ENCODE measurements at places on chromosomes 4 and X. TPM values are rescaled to one million over a fixed set of nuclear protein-coding genes. Genes with fewer than 3 reads are reported as not detected.
A peak's percentile ranks its signal among the peaks of the same experiment; 100 is the strongest.

IL1RAPL1 gene
- total RNA-seq, result under 0.01 TPM

USP26 gene
- total RNA-seq, result not detected

ACE2 gene
- not detected for total RNA-seq

PRRG1 gene
- total RNA-seq, result 0.54 TPM

WDFY3 gene
- 12.9 TPM for total RNA-seq

ATP2B3 gene
- total RNA-seq, result not detected

FOXR2 gene
- not detected for total RNA-seq

RHOH gene
- total RNA-seq, result 96.4 TPM

FRYL gene
- total RNA-seq, result 47.1 TPM

STPG2 gene
- total RNA-seq, result 0.54 TPM

SAP30 gene
- 18.6 TPM for total RNA-seq

F11 gene
- not detected for total RNA-seq

PDE5A gene
- 1.3 TPM for total RNA-seq

DNA sequence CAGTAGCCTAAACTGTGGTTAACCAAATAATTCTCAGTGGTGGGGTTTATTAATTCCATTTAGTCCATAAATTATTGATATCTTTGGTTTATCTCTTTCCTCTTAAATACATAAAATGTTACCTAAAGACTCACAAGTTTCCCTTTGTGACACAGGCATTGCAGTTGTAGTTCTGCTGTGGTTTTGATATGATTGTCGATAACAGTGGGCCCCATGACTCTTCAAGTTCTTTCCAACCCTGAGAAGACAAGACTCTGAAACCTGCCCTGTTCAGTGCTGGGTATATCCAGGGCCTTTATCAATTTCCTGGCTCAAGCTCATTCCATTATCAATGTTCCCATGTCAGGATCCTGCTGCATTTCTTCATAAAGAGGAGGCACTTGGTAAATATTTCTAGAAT lies 117.9 kb upstream of the TBC1D9 start:
- DNase-seq, result no peak

DNA sequence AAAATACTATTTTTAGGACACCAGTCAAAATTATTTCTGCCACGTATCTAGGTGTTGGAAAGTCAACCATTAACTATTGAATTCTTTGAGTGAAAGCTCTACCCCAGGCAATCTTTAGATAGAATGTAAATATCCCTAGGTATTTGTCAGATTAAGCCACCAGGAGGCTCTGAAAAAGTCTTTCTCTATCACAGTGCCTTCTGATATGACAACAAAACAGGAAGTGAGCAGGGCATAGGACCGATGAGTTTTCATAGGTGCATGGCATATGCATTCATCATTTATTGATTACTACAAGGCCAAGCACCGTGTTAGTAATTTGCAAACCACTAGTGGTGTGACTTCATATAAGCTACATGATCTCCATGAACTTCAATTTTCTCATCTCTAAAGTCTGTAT lies 333.6 kb upstream of the F9 start:
- DNase-seq, result no peak

DNA sequence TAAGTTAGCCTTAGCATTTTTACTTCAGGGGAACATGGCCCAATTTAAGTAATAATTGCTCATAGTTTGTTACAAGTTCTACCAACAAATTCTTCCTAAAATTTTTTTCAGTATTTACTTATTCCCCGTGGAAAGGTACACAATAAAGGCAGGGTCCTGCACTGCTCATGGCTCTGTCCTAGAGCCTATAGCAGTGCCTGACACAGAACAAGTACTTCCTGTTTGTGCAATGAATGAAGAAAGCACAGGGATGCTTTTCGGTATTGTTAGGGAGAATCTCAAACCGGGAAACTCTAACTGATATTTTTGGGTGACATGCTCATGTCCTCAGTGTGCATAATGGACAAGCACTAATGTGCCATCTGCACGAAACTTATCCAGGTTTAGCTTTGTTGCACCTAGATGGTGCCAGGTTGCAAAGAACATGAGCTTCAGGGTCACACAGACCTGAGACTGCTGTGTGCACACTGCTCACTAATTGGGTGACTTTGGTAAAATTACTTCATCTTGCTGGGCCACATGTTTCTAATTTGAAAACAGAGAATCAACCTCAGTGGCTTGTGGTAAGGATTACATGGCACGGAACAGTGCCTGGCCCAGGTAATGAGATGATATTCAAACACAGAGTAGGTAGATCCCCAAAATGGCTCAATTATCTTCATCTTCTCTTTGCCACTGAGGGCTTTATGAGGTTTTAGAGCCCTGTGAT lies 175.8 kb upstream of the NPY2R start:
- no peak for DNase-seq

GRCh38 chrX:73562984-73563737 lies at the start of gene CHIC1:
CHIC1 (plus strand) TSS chrX:73563197; CDS start chrX:73563285, 88 bp downstream.
- DNase-seq, result peak; percentile 75

- no peak for DNase-seq
Measured at GRCh38 chrX:82541822-82542221, 966.3 kb upstream of the POU3F4 start.

DNA sequence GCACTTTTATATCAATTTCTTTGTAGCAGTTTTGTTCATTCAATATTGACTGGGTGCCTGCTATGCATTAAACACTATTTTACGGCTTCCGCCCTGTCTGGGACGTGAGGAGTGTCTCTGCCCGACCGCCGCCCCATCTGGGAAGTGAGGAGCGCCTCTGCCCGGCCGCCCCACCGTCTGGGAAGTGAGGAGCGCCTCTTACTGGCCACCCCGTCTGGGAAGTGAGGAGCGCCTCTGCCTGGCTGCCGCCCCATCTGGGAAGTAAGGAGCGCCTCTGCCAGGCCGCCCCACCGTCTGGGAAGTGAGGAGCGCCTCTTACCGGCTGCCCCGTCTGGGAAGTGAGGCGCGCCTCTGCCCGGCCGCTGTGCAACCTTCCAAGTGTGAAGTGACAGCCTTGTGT lies 68.1 kb downstream of the RPS3A start:
- DNase-seq, result no peak

GRCh38 chrX:26788402-26788998 lies 572.5 kb downstream of the MAGEB5 start:
- DNase-seq, result no peak

DNA sequence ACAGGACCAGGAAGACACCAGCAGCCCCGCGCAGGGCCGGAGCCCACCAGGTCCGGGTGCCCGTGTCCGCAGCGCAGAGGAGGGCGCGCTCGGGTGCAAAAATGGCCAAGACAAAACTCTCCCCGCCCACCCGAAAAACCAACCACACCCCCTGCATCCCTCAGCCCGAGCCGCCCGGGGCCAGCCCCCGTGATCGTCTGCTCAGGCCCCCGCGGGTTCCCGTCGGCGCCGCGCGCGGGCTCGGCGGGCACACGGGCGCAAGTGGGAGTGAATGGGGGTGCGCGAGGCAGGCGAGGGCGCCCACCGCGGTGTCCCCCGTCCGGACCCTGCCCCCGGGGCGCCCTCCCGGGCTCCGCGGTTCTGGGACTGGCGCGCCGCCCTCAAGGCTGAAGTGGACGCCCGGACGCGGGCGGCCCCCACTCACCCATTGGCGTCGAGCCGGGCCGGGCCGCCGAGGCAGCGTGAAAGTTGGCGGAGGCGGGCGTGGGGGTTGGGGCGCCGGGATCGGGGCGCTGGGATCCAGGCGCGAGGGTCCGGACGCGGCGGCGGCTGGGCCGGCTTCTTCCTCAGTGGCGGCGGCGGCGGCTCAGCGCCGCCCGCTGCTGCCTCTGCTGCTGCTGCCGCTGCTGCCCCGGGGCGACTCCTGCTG lies 393 bp downstream of the SH3KBP1 start:
- DNase-seq, result peak; percentile 41

DNA sequence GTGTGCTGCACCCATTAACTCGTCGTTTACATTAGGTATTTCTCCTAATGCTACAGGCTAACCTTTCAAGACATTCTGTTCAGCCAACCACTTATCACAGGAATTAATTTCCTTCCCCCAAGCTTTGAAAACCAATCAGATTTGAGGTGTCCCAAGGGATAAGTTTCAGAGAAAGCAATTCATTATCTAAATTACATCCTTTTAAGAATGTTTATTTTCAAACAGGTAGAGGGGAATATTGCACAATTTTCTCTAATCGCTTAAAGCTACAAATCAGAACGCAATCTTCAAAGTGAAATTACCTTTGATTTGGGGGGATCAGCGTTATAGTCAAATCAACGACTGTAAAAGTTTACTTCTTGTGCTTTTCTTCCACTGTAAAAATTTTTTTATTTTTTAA lies 1.6 kb downstream of the CLOCK start:
- DNase-seq, result no peak

DNA sequence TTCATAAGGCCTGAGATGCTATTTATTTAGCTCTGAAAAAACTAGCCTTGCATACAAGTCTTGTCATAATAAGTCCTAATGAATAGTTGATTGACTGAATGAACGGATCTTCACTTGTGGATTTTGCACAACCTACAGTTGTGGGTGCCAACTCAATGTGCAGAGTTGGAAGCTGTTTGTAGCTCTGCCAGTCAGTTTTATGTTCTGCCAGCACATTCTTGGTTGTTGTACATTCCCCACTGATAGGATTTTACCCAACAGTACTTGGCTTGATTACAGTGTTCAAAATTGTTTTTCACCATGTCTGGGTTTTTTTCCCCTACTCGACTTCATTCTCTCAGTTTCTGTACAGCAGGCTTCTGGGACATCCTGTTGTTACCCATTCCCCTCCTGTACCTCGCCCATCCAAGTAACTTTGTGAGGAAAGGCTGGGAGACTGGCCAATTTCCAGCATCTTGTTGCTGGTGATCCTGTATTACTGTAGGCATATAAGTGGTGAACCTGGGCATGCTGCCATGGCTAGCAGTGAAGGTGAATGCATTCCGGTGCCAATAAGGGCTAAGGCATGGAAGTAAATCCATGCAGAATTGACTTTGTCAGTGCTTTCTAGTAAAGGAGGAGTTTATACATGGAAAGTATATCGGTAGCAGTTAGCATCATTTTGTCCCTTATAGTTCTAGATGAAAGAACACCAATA lies 22.8 kb downstream of the IL1RAPL1 start:
- no peak for DNase-seq

DNA sequence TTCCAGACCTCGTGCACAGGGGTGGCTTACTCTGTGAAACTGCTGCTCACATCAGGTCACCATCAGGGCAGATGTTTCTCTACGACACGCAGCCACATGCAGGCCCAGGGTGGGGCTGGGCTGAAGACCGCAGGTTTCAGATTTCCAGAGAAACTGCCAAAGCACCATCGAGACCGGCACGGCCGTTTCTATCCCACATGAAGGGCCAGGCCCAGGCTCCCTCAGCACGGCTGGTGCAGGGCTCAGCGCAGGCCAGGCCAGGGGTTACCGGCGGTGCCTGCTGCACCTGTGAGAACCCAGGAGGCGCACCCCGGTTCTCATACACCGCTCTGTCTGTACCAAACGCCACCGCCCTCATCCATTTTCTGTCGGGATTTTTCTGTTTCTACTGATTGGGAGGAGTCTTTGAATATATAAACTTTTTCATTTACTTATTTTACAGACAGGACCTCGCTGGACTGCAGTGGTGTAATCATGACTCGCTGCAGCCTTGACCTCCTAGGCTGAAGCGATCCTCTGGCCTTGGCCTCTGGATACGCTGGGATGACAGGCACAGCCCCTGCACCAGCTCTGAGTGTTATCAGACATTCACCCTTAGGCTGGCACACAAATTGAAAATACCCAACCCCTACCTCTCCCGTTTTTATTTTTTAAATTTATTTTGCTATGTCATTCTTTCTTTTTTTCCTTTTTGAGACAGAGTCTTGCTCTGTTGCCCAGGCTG lies 17.1 kb downstream of the CTBP1 start:
- DNase-seq, result no peak

GRCh38 chr4:91681091-91681490 lies 622.7 kb upstream of the GRID2 start:
- no peak for DNase-seq

GRCh38 chr4:17494258-17495190 lies 17.4 kb downstream of the QDPR start:
- no peak for DNase-seq

Measured in hematopoietic multipotent progenitor cell (in vitro differentiated cells).